Astrocyte of the hippocampus (primary cell): ENCODE measurements at places on chromosomes 12 and 14.

DNA sequence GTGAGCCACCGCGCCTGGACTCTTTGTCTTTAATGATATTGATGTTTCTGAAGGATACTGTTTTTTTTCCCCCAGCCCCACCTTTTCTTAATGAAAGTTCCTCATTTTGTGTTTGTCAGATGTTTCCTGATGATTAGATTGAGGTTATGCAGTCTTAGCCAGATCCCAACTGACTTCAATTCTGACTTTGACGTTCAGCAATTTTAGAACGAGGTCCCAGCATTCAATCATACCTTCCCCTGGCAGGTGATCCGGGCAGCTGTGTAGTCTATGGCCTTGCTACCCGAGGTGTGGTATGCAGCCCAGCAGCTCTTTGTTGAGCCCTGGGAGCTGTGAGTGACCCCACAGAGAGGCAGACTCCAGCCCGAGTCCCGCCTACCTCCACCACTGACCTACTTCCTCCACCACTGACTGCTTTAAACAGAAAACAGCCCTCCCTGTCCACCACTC is 82.7 kb downstream of the LGMN start:
- no peak for DNase-seq

- peak; percentile 89 for DNase-seq
Observed at GRCh38 chr12:122888232-122888752, 7.6 kb downstream of the VPS37B start.

GRCh38 chr12:113267621-113268020 is 46.4 kb downstream of the TPCN1 start:
- no peak for DNase-seq

- DNase-seq, result no peak
Observed at GRCh38 chr14:100887728-100888335, 15.7 kb downstream of the RTL1 start.
